Renal pelvis (tissue), 12 donors: ENCODE measurements at places on chromosomes 16 and 17.

DNA sequence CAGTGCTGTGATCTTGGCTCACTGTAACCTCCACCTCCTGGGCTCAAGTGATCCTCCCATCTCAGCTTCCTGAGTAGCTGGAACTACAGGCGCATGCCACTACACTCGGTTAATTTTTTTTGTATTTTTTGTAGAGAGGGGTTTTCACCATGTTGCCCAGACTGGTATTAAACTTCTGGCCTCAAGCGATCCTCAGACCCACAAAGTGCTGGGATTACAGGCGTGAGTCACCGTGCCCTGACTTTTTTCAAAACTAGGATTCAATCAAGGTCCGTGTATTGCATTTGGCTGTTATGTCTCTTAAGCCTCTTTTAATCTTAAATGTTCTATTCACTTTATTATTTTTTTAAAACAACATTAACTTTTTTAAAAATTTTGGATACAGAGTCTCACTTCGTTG lies 4.3 kb upstream of the CCL22 start:
- no peak for DNase-seq

DNA sequence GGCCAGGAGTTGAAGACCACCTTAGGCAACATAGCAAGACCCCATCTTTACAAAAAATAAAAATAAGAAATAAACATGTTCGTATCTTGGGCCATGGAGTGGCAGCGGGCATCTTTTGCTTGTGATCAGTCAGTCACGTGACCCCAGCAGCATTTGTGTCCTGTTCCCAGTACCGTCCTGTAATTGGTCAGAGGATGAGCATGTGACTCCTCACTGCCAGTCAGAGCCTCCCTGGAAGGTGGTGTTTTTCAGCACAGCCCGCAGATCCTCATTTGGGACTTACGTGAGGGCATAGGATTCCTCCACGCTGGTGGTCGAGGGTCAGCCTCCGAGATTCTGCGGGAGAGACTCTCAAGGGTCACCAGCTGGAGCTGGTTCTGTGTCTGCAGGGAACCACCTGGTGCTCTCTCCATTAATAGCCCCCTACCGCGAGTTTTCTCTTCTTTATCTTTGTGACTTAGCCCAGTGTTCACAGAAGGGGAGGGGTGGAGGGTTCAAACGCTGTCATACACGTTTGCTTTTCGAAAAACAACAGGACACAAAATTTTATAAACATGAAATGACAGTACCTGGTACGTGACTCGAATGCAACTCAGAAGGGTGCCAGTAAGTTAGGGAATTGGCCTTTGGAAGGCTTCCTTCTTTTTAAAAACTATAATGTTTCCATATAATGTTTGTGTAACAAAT lies 17.2 kb downstream of the MRC2 start:
- DNase-seq = no peak

DNA sequence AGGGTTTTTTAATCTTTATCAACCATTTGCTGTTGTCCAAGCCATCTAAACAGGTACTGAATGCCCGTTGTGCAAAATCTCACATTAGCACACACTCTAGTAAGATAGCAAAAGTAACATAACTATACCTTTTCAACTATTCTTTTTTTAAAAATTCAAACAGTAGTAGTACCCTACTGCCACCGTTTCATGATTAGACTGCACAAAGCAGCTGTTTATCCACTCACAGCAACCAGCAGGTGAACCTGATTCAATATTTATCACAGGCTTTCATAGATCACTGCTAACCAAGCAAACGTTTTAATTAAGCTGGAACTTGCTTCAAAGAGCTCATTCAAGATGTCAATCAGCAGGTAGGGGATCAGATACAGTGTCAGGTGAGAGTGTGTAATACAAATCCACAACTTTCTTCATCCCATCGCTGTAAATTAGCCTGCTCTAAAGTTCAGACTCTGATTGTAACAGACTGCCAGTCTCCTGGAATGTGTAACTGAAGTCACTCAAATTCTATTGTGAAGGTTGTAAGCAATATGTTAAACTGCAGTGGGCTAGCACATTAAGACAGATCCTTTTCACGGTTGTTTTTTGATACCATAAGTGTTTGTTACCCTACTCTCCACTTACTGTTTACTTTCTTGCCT lies 47.3 kb downstream of the BRIP1 start:
- peak; percentile 61 for DNase-seq

DNA sequence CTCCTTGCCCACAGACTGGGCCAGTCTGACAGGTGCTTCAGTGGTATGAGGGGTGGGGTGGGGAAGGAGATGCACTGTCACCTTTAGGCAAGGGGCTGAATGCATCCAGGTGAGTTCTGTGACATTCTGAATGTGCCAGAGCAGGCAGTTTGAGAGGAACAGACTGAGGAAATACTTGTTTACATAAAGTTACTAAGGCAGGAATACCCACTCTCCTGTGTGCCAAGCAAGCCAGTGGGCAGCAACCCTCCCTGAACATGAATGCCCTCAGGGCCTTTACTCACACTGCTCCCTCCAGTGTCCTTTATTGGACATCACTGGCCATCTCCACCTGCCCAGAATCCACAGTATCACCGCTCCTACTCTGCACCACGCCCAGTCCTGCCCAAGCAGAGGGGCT lies 33.1 kb upstream of the ULK2 start:
- DNase-seq = no peak

DNA sequence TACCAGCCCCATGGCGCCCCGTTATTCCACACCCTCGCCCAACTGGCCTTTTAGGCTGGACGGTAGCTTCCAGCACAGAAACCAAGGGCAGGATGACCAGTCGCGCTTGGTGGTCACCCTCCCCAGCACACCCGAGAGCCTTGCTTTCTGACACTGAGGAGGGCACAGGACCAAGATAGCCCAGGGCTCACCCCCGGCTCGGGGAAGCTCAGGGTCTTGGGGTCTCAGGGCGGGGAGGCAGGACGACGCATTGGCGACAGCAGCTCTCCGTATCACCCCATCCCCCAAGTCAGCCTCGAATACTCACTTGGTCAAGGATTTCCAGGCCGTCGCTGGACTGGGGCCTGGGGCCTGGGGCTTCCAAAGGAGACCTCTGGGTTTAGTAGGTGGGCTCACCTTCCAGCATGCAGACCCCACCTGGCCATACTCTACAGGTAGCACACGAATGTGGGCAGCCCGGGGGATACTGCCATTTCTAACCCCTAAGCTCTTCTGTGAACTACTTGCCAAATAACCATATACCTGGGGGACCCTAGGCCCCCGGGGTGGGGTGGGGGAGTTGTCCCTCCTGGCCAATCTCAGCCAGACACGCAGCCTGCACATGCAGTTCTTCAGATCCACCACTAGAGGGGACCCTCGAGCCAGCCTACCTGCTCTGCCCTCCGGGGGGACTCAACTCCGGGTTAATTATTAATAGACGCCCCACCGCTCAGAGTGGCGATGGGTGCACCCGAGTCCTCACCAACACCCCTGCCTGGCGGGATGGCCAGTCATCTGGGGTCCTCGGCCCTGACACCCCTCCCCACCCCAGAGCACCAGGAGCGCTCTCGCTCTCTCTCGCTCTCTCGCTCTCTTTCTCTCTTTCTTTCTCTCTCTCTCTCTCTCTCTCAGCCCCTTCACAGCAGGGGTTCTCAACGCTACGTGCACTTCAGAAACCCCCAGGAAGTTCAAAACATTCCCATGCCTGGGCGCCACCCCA lies 30.0 kb downstream of the TBC1D16 start:
- DNase-seq = no peak

DNA sequence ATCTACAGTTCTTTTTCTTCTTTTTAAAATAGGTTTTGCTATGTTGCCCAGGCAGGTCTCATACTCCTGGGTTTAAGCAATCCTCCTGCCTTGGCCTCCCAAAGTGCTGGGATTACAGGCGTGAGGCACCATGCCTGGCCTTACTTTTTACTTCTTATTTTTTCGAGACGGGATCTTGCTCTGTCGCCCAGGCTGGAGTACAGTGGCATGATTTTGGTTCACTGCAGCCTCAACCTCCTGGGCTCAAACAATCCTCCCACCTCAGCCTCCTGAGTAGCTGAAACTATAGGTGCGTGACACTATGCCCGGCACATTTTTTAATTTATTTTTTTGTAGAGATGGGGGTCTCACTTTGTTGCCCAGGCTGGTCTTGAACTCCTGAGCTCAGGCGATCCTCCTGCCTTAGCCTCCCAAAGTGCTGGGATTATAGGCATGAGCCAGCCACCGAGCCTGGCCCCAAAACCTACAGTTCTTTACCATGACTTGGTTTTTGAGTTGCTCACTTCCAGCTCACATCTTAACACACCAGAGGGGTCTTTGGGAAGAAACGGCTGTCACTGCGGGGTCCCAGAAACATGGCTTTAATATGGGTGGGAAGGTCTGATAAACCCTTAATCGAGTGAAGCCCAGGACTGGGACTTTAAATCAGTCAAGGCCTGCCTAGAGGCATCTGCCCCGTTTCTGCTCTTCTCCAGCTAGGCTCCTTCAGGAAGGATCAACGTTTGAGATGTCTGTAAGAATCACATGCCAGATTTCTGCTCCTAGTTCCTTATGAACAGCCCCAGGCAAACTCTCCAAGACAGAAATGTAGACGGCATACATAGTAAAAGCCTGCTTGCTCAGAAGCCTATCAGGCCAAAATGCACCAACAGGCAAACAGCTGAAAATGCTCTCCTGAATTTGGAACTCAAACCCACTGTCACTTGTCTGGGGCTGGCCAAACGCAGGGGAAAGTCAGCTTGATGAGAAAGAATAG lies 91.7 kb upstream of the TOB1 start:
- DNase-seq = no peak

GRCh38 chr17:64420143-64420670 lies 28.7 kb upstream of the MILR1 start:
- peak; percentile 66 for DNase-seq

DNA sequence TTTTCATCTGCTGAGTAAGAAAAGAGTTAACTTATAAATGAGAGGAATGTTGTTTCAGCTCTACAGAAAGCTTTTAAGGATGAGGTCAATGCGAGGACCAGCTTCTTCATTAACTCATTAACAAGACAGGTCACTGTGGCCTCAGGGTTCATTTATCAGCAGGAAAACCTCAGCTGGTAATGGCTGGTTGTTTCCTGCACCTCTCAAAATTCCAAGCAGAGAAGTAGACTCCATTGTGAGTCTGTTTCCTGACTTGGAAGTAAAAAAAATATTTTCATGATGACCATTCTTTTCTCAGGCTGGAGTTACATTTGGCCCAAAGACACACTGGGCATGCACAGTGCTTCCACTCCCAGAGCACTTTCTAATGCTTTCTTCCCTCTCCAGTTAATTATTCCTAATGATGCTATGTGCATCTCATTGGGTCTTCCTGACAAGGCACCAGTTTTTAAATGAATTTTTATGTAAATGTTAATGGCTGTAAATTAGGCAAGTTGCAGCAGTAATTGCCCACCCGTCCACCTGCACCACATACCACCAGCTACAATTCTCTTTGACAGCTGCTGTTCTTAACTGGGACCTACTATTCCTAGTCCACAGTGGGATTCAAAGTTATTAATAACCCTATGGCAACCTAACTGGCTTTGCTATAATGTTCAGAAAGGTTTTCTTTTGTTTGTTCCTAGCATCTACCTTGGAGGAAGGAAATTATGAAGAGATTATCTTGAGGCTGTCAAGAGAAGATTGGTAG lies 89.5 kb upstream of the BCAR1 start:
- peak; percentile 64 for DNase-seq

DNA sequence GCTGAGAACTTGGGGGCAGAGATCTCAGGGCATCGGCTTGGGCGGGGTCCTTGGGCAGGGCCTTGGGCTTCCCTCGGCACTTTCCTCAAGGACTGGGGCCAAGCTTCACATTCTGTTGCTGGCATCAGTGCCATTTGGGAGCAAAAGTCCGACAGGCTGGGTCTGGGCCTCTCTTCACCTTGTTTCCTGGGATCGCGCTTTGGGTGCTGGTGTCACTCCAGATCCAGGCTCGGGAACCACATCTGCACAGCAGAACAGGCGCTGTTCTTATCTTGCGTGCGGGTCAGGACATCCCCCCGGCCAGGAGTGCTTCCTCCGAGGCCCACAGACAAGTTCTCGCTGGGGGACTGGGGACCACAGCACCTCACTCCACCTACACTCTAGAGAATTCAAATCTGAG lies 31.1 kb upstream of the CDH15 start:
- no peak for DNase-seq

GRCh38 chr16:81864646-81865382 lies 85.7 kb downstream of the PLCG2 start:
- no peak for DNase-seq

DNA sequence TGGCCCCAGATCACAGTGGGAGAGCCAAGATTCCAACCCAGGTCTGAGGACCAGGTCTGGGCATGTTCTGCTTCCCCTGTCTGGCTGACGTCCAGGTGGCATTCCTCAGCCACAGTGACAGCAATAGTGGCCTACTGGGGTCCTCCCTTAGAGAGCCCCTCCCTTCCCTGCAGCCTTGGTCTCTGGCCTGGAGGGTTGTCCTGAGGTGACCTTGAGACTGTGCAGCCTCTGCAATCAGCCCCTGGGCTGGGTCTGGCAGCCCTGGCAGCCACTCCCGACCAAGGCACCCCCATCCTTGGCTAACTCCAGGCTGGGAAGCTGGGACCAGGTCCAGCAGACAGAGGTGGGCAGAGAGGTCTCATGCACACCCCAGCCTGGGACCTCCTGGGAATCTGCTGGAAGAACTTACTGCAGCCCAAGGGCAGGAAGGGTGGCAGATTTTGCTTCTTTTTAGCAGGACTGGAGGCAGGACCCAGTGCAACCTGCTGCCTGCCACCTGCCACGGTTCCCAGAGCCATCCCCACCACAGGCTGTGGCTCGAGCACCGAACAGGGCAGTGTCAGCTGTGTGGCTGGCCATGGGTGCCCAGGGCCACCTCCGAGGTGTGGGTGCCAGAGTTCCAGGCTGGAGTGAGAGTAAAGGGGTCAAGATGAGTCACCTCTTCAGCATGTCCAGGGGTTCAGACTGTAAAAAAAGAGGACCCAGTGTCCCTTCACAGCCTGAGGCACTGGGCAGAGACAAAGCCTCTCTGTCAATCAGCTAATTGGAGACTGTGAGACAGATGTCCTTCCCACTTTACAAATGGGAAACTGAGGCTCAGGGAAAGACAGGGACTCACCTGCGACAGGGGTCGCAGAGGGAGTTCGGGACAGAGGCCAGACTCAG lies 12.6 kb downstream of the GRB7 start:
- no peak for DNase-seq

DNA sequence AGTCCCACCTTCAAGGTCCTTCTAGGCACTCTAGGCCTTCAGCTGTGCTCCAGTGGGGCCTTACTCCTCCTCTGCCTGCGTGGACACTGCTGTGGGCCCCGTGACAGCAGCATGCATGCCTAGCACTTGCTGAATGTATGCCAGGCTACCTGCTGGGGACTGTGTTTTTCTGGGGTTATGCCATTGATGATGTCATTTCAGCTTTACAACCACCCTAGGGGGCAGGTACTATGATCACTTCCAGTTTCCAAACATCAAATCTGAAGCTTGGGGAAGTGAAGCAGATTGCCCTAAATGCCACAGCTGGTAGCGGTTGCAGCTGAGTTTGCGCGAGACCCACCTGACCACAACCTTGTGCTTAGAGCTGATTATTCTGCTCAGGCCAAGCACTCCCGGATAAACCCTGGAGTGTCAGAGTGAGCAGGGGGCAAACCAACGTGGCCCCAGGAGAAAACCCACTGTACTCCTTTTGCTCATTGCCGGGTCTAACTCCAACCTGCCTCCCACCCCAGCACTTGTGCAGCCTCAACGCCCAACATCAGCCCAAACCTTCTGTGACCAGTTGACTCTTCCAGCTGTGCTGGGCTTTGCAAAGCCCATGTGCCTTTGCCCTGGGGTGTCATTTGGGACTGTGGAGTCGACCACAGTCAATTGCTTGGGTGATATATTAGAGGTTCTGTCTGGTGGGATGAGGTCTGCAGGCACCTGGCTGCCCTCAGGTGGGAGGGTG lies 168.4 kb downstream of the ENGASE start:
- DNase-seq = no peak

GRCh38 chr16:89104930-89105571 lies 11.4 kb downstream of the ACSF3 start:
- DNase-seq = no peak

GRCh38 chr16:68739964-68740627 lies 3.0 kb downstream of the CDH1 start:
- no peak for DNase-seq
